Stimulated activated naive CD8-positive, alpha-beta T cell treated with anti-CD3 and anti-CD28 coated beads, Interleukin-15, Interleukin-2, amounts not matched to agents 100 U/mL and 50 U/mL, for 24 hours (primary cell): ENCODE measurements at places on chromosomes 12 and 14.

DNA sequence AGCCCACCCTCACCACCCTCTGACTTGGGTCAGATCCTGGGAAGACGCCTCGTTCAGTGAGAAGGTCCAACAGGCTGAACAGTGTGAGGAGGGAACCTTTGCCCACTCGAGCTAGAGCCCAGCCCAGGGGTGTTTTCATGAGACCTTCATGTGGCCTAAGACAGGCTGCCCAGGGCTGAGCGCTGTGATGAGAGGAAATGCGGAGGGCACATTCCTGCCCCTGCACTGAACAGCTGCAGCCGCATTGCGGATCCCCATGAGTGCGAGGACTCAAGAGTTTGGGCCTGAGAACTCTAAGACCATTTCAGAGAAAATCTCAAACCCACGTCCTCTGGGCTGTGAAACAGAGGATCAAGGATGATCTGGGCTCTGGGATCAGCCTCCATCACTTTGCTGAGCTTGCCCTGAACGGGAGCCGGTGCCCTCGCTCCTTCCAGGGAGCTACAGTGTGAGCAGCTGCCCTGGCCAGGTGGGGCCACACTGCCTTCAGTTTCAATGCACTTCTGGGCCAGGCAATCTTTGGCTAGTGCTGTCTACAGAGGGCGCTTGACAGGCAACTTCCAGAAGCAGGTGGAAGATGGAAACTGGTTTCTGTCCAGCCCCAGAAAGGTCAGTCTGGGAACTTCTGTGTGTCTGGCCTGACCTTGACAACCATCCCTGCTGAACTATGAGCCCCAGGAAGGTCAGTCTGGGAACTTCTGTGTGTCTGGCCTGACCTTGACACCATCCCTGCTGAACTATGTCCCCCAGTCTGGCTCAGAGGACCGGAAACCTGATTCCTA is 43.5 kb upstream of the P2RX7 start:
- no peak for DNase-seq

GRCh38 chr14:98167275-98167674 is 1104.7 kb downstream of the BCL11B start:
- no peak for DNase-seq

DNA sequence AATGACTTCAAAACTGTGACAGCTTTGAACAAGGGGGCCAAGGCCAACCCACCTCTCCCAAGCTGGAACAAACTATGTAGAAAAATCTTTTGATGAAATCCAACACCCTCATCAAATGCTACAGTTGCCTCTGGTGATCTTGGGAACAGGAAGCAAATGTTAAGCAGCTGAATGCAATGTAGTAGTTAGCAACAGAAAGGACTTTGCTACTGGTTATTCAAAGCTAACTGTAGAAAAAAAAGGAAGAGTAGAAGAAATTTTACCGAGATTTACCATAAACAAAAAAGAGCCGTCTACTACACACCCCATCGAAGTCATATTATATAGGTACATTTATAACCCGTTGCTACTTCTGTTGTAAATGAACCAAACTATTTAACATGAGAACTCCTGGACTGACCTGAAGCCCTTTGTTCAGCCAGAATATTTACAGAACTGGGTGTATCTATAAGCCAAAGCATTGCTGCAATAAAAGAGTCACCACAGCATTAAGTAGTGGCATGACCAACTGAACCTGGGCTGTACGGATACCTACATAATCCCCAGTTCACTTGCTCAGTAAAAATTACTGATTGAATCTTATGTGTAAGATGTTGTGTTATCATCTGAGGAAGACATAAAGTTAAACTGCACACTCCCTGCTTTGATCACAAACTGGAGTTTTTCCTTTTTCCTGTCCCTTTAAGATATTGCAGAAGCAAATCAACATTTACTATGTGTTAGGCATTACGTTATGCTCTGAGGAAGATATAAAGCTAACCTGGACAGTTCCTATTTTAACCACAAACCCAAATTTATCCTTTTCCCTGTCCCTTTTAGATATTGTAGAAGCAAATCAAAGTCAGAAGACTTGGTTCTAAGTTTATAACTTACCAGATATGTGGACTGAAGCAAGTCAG is 25.1 kb downstream of the SYNJ2BP start:
- DNase-seq, result no peak

DNA sequence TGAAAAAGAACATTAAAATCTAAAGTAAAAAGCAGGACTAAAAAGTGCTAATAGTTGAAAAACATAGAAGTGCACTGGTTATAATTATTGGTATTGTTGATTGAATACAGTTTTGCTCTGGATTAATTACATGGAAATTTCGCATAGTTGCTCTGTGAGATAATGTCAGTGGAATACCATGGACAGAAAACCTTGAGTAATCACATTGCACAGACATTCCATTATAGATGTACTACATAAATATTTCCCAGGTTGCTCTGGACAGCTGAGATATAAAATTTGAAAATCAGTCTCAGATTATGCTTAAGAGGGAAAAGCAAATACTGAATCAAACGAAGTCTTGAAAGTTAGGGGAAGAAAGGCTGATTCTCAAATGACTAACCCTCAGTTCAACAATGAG is 439.3 kb upstream of the FLRT2 start:
- DNase-seq, result no peak

- no peak for DNase-seq
These were observed 81.5 kb downstream of the LGR5 start for GRCh38 chr12:71521125-71521524.

DNA sequence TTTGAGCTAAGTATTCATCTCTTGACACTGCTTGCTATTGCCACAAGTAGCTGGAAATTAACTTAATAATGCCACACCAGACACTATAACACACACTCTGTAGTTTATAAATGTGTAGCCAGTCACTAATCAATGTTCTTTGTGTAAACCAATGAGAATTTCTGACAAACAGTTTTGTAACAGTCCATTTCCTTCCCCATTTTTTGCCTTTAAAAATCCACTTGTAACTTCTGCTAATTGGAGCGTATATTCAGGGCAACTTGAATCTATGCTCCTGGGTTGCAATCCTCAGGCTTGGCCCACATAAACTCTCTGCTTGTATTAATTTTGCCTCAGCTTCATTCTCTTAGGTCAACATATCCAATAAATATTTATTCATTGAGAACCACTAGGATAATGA is 125.0 kb upstream of the DHRS4 start:
- no peak for DNase-seq

DNA sequence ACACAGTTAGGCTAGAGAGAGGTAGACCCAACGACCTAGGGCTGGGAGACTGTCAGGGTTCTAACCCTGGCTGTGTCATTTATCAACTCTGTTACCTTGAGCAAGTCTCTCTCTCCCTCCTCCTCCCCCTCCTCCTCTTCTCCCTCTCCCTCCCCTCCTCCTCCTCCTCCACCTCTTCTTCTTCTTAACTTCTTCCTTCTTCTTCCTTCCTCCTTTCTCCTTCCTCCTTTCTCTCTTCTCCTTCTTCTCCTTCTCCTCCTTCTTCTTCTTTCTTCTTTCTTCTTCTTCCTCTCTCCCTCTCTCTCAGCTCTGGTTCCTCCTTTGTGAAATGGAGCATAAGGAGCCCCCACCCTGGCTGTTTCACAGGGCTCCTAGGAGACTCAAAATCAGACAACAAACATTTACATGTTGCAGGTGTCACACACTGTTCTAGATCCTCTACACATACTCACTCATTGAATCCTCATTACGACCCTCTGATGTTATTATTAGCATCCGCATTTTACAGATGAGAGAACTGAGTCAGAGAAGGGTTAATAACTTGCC is 2.2 kb upstream of the KCNH3 start:
- DNase-seq, result no peak

DNA sequence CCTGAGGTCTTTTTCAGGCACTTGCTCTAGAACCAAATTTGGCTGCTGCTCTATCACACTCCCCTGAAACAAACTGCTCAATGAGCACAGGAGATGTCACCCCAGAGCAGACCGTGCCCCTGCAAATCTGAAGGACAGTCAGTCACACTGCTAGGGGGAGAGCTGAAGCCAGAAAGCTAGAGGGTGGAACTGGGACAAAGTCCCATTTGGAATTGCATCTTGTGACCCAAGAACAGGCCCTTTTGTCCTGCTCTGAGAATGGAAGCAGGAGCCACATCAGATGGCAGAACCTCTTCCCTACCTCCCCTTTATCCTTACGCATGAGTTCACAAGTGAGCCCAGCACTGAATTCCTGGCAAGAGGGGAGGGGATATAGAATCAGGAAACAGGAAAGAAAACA is 64.7 kb downstream of the MAP3K9 start:
- DNase-seq, result no peak

DNA sequence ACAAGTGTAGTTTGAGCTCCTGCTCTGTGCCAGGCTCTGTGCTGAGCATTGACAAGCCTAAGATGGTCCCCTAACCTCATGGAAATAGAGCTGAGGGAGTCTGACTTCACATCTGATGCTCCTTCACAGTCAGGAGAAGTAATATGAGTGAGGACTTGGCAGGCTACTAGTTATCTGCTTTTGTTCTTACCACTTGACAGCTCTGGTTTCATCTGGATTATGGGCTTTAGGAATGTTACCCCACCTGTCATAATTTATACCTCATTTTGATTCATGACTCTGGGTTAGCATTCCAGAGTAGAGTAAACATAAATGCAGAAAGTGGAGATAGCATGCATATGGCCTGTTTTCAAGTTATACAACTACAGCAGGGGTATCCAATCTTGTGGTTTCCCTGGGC is 40.5 kb downstream of the ATP6V1D start:
- DNase-seq, result no peak
